ENCODE measurements at places on chromosomes 1 and 21.

DNA sequence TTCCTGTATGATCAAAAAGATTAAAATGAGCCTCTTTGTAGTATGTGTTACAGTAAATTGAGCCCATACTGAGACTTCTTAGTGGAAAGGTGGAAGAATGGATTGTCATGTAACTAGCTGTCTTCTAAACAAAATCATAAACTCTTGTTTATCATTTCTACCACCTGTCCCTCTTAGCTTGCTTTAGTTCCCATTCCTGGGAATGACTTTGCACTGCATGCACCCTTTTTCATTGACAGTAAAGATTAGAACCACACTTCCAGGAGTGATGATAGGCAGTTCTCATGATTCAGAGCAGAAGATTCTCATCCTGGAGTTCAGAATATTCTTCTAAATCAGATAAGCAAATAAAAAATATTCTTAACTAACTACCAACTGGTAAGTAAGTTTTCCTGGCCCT lies 28.0 kb downstream of the DENND2D start:
- no peak for DNase-seq

DNA sequence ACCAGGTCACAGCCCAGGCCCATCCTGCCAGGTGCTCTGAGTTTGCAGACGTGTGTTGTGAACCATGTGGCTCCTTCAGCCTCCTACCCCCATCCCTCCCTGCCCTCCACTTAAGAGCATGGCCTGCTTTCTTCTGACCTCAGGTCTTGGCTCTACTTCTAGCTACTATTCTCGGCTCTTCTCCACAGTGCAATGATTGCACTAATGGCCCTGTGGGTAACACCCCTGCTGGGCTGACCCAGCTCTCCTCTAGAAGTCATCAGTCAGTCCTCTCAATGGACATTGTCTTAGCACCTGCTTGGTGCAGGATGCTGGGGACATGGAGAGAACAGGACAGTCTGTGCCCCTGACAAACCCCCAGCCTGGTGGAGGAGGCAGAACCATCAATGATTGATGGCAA lies 22.2 kb upstream of the IFFO2 start:
- DNase-seq = no peak

- no peak for DNase-seq
Measured at GRCh38 chr1:26287033-26287711, 7.3 kb downstream of the SH3BGRL3 start.

DNA sequence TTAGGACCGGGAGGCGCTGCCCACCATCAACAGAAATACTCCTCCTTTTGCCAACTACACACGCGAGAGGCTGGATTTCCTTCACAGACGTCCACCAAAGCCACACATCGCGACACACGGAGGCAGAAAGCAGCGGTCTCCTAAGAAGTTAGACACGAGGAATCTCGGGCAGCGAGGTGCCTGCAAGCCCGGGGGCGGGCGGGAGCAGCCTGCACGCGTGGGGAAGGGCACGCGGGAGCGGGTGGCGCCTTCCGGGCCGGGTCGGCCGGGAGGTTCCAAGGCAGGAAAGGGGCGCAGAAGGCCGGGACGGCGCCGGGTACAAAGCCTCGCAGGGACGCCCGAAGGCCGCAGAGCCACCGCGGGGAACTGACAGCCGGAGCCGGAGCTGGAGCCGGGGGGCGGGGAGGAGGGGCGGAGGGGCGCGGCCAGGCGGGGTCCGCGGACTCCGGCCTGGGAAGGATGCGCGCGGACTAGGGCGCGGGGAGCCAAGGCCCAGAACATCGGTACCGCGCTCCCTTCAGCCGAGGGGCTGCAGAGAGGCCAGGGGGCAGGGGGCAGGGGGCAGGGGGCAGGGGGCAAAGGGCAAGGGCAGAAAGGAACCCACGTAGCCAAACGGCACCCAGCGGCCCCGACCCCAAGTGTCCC lies 722 bp downstream of the NPHP4 start:
- no peak for DNase-seq

GRCh38 chr1:100622037-100622436 lies 84.1 kb downstream of the GPR88 start:
- no peak for DNase-seq

DNA sequence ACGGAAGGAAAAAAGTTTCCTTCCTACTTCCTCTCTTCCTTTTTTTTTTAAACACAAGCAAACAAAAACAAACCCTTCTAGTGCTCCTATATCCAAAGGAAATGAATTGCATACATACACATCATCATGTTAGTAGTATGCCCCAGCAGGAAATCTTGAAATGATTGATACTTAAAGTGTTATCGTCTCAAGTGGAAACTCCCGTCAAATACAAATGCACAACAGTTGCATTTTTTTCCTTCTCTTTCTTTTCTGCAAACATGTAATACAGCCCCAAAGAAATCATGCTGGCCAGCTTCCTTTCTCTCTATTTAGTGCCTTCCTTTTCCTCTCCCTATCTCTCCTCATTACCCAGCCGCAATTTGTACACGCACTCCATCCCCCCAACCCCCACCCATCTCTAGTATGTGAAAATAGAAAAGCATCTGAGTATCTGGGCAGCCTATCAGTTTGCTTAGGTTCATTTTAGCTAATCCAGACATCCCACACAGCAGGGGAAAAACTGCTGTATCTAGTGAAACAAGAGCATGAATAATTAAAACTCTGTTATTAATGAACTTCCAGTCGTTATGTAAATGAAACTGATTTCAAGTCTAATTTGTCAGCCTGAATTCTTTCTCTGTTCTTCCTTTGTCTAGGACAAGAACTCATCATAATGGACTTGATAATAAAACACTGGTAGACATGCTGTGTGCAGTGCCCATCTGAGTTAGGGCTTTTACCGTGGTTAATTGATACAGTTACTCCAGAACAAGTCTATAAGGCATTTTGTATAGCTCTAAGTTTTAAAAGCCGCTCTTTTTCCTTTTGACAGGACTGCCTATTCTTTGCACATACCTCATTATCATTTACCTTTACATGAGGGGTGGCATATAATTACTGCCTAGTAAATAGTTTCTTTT lies 336.5 kb upstream of the ADGRL2 start:
- no peak for DNase-seq

DNA sequence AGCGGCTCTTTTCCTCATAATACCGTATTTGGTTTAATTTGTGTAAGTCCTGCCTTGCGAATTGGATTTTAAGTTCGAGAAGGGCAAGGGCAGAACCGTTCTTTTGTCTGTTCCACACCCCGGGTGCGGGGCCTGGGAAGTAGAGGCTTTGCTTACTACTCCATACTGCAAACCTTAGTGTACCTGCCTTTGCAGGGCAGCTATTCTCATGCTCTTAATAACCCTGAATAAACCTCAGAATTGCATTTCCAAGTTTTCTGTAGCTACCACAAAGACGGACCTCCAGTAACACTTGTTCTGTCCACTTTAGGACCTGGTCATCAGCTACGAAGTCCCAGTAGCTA lies 657 bp upstream of the HNRNPU start:
- DNase-seq = no peak

GRCh38 chr1:88610687-88611086 lies 73.4 kb upstream of the PKN2 start:
- no peak for DNase-seq

- no peak for DNase-seq
Measured at GRCh38 chr1:229557913-229558414, 543 bp downstream of the ABCB10 start.

GRCh38 chr1:12658531-12659453 lies 14.9 kb downstream of the AADACL4 start:
- DNase-seq = peak; percentile 33

DNA sequence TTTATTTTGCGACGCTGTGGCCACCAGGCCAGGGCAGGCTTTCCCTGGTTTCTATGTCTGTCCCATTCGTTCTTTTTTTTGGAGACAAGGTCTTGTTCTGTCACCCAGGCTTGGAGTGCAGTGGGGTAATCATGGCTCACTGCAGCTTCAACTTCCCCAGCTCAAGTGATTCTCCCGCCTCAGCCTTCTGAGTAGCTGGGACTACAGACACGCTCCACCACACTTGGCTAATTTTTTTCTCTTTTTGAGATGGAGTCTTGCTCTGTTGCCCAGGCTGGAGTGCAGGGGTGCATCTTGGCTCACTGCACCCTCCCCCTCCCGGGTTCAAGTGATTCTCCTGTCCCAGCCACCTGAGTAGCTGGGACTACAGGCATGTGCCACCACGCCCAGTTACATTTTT lies 43.4 kb upstream of the WNT4 start:
- DNase-seq = no peak

DNA sequence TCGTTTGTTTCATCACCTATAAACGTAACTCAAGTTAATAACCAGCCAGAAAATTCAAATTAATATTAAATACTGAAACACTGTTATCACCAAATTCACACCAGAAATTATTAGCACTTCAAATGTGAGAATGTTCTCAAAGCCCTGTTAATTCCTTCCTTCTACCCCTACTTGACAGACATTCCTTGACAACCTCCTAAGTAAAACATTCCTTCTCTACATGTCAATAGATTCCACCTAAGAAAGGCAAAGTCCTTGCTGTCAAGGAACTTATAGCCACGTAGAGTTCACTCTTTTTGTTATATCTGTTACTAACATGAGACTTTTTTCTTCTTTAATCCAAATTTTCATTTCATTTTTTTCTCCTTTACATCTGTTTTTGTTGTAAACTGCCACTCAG lies 441.5 kb downstream of the SMYD3 start:
- no peak for DNase-seq

- no peak for DNase-seq
Measured at GRCh38 chr1:108644984-108645383, 15.9 kb downstream of the HENMT1 start.

DNA sequence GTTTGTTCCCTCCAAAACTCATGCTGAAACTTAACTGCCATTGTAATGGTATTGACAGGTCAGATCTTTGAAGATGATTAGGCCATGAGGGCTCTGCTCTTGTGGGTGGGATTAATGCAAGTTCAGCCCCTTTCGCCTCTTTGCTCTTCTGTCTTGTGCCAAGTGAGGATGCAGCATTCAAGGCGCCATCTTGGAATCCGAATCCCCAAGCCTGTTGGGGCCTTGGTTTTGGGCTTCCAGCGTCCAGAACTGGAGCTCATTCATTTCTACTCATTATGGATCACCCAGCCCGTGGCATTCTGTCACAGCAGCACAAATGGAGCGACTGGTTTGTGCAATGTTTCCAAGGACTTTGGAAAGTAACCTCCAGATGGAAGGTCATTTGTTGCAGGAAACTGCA lies 5.6 kb downstream of the TTC34 start:
- DNase-seq = no peak

- no peak for DNase-seq
Measured at GRCh38 chr1:243739335-243740003, 110.6 kb downstream of the AKT3 start.

GRCh38 chr1:89037186-89037585 lies 14.5 kb upstream of the GBP3 start:
- no peak for DNase-seq

- no peak for DNase-seq
Measured at GRCh38 chr1:111921948-111922347, 67.5 kb downstream of the KCND3 start.

All from stimulated activated CD4-positive, alpha-beta T cell treated with anti-CD3 and anti-CD28 coated beads, Interleukin-1b, Interleukin-23, amount 100 ng/mL, for 1 hour (primary cell).